Right ventricle myocardium inferior (tissue), 1 donor: ENCODE measurements at places on chromosomes 7 and 10.
A peak's percentile ranks its signal among the peaks of the same experiment; 100 is the strongest.

GRCh38 chr10:60977161-60978122 lies 33.5 kb upstream of the RHOBTB1 start:
- no peak for DNase-seq

DNA sequence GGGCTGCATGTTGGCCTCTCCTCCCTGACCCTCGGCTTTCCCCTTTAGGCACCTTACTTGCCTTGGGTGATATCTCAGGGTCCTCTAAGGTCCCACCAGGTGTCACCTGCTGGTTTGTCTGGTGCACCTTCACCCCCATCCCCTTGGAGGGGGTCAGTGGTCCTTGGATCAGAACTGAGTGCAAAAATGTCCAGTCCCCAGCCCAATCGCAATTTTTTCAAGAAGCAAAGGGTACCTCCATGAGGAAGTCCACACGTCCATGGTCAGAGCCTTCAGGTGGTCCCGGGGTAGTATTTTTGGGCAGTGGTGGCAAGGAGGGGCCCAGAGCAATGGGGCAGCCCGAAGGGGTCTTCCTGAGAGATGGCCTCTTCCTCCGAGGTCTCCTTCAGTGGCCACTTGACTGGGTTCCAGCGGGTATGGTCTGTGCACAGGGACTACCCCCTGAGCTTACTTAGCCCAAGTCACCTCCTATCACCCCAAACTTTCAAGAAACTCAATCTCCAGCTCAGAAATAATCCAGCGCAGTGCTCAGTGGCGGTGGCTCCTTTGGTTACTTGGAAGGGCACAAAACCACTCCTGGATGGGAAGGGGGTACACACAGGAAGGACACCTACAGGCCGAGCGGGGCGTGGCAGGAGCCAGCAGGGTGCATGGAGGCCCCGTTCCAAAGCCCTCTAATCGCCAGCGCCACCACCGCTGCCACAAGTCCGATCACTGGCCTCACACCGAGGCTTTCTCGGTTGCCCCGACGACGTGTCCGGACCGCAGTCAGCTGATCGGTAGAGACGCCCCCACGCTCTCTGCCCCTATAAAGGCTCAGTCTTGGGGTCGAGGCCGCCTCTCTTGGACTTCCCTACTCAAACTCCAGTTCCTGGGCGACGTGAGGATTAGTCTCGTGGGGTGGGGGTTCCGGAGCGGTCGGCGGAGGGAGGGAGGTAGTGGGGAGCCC lies 4.5 kb downstream of the SAP25 start:
- peak; percentile 73 for DNase-seq

DNA sequence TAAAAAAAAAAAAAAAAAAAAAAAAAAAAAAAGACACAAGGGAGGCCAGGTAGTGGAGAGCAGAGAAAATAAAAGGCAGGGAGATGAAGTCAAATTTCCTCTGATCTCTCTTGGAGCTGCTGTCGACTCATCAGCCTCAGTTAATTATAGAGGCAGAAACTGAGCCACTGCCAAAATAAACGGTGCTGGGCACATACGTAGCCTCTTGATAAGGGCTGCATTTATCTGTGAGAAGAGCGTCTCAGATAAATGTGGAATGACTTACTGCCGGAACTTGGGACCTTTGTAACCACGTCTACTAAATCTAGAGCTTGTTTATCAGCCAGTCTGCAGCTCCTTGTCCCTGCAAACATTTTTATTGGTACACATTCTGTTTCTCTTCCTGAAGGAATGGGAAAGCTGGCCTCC lies 162.3 kb downstream of the BAMBI start:
- DNase-seq, result no peak

- no peak for DNase-seq
Measured at GRCh38 chr10:82251222-82251906, 376.4 kb downstream of the NRG3 start.

DNA sequence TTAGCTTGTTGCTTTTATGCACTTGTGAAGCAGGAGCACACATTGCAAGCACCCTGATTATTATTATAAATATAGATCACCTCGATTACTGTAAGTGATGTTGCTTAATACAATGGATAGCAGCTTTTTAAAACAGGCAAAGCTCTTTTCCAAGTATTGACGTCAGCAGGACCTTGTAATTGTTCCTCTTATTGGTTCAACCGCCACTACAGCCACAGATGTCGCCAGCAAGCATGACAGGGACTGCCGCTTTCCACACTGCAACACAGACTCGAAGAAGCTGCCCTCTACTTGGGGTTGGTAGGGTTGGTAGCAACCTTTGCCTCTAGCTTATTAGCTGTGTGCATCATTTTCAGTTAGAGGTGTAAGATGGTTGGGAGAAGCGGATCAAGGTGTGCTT lies 167.6 kb downstream of the ZNF365 start:
- DNase-seq, result peak; percentile 71

DNA sequence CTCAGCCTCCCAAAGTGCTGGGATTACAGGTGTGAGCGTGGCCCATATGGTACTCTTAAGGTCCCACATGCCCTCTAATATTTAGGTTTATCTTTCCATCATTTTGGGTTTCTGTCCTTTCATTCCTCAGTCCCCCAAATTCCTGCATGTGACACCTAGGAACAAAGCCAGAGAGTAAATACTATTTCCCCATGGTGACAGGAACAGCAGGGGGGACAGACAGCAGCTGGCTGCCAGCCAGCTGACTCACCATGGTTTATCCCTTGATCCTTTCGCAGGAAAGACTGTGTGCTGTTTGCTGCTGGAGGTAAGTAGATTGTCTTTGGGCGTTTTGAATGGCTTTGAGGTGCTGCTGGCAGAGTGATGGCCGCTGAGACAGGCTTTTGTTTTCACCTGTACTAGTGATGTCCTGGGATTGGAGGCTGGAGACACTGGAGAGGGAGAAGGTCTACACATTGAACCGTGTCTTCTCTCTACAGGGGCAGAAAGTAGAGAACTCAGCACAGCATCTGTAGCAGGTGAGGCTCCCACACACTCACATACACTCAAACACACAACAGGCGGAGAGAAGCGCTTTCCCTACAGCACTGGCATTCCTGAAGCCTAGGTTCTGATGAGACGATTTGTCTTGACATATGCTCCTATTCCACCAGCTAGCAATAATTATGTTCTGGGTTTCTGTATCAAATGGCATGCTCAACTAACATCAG lies 83.7 kb upstream of the EFCAB10 start:
- DNase-seq, result peak; percentile 55

DNA sequence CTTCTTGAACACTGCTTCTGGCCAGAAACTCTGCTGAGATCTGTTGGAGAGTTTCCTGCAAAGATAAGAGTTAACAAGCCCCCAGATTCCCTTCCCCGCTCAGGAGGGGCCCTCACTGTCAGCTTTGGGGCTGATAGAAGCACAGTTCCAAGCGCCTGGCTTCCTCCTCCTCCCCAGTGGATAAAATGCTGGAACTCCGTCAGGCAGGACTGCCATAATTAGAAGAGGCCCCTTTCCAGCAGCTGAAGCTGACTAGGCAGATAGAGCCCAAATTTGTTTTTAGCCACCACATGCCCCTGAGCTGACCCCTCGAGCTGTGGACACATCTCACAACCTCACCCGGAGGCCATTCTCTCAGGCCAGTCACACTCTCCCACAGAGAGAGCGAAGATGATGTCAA lies 89.4 kb downstream of the TBXAS1 start:
- DNase-seq, result peak; percentile 65

- DNase-seq, result no peak
Measured at GRCh38 chr7:28621369-28621841, 209.1 kb downstream of the CREB5 start.

GRCh38 chr10:32692174-32692573 lies 246.2 kb downstream of the CCDC7 start:
- DNase-seq, result no peak

GRCh38 chr7:98365863-98366561 lies 34.9 kb downstream of the BAIAP2L1 start:
- no peak for DNase-seq

- DNase-seq, result no peak
Measured at GRCh38 chr10:48500771-48501170, 104.1 kb downstream of the ARHGAP22 start.

DNA sequence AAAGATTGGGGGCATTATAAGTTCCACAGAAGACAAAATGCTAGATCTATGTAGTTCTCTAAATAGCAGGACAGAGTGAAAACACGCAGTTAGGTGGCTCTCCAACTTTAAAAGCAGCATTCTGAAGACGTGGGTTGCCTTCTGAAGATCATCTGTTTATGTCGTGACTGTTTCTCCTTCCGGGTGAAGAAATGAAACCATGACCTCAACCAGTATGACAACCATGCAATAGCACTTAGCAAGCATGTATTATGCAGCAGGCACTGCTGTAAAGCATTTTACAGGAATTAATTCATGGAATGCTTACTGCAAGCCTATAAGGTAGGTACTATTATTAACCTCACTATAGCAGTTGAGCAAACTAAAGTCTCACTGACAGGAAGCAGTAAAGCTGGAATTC lies 125.2 kb downstream of the SLC25A13 start:
- no peak for DNase-seq

GRCh38 chr7:141550386-141551093 lies 670 bp upstream of the AGK start:
- DNase-seq, result no peak

DNA sequence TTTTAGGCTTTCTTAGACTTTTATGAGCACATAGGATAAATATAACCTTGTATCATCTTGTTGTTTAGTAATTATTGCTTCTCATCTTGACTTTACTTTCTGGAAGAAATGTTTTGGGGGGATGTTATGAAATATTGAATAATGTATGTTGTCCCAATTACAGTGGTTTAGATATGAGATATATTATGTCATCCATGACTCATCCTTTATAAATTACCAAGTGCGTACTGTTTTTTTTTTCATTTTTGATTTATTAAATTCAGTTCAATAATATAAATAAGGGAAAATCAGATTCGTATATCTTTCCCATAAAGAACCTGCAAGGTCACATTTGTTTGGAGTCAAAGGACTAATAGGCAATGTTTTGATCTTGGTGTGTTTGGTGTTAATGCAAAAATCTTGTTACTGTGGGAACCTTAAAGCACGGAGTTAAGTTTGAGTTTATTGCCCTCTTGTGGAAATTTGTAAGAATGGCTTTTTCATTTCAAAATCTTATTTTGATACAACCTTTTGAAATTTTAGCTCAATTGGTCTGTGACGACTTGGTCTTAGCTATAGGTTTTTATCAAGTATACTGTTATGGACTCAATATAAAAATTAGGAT lies 108.6 kb downstream of the SRI start:
- DNase-seq, result no peak

DNA sequence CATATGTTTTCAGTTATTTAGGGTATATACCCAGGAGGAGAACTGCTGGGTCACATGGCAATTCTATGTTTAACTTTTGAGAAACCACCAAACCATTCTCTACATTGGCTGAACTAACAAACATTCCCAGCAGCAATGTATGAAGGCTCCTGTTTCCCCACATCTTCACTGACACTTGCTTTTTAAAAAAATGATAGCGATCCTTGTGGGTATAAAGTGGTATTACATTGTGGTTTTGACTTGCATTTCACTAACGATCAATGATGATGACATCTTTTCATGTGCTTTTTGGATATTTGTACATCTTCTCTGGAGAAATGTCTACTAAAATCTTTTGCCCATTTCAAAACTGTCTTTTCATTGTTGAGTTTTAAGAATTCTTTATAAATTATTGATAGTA lies 51.2 kb upstream of the ANAPC16 start:
- no peak for DNase-seq

GRCh38 chr10:98339799-98340198 lies 71.8 kb upstream of the LOXL4 start:
- no peak for DNase-seq

- no peak for DNase-seq
Measured at GRCh38 chr10:117259279-117259678, 18.4 kb downstream of the SLC18A2 start.

- no peak for DNase-seq
Measured at GRCh38 chr10:113704637-113705343, 25.1 kb downstream of the CASP7 start.

DNA sequence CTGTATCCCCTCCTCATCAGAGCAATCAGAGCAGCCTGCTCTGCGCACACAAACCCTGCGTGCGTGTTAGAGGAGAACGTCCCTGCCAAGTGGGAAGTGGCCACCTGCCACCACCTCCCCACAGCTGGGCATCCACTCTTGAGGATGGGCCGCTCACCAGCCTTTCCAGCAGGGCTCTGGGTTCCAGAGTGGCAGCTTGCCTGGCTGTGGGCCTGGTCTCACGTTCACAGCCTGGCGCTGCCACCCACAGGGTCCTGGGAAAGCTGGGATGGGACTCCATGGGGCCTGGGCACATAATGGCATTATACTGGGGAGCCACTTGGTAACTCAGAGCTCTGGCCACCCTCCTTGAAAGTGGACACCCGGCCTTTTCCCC lies 151.1 kb upstream of the PPP2R2D start:
- DNase-seq, result no peak

DNA sequence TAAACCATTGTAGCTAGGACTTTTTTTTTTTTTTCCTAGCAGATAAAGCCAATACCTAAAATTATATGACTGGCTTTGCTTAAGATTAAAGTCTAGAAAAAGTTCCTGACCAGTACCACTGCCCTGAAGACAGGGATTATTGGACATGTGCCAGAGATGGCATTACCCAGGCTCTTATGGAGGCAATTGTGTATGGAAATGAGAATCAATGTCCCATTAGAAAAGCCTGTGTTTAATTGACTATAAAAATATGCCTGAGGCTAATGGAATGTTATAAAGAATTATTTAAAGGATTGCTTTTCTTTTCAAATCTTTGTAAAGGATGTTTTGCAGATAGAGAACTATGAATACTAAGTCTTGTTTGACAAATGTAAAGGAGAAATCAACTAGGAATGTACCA lies 196.7 kb downstream of the ANK3 start:
- DNase-seq, result no peak

DNA sequence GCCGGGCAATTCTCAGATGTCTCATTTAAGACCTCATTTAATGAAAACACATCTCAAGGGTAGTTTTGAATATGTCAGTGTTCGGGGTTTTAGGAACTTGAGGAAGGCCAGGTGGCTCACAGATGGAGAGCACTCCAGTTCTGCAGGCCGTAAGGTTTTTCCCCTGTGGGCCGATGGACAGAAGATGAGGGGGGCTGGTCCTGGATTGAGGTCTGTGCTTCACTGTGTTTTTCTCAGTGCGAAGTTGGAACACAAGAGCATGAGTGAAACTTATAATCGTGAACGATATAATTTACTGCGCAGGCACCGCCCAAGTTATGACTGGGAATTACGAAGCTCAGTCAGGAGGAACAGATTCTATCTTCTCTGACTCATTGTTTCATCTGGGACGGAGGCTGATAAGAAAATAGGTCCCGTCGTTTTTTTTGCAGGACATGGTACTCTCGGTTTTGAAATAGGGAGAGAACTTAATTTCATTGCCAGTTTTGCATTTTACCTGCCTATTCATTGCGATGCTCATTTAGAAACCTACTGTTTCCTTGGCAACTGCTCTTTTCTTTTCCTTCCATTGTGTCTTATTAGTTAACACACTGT lies 591.0 kb upstream of the PFKP start:
- DNase-seq, result no peak

- no peak for DNase-seq
Measured at GRCh38 chr7:11026452-11027359, 53.0 kb downstream of the PHF14 start.
